NK-92 treated with Interleukin-12 subunit alpha and Interleukin-12 subunit beta, amount 100 ng/mL, for 24 hours (cell line): ENCODE measurements at places on chromosomes 12 and 14.

- no peak for DNase-seq
These were observed 19.1 kb downstream of the PLBD1 start for GRCh38 chr12:14548609-14549008.

DNA sequence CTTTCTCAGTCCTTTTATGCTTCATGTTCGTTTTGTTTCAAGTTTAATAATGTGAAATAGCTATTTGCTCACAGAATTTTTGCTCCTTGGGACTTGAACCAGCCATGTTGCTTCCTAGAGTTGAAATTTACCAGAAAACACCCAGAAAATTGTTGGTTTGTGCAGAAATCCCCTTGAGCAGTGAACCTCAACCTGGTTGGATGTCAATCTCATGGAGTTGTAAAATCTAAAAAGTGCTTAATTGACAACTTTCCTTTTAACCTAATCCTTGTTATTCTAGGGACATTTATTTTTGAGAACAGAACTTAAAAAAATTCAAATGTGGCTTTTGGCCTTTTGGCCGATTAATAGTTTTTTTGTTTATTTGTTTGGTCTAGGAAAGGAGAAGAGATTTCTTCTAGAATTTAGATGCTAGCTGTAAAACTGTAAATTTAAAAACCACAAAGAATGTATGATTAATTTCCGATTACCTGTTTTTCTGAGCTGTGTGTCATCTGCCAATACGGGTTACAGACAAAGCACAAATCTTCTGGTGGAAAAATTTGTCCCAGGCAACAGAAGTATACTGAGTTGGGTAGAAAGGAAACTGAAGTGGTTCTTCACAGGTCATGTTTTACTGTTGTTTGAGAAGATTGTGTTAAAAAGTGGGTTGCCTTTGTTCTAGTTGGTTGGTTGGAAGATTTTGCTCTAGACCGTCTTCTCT, 154.4 kb downstream of the FUT8 start:
- DNase-seq, result no peak

DNA sequence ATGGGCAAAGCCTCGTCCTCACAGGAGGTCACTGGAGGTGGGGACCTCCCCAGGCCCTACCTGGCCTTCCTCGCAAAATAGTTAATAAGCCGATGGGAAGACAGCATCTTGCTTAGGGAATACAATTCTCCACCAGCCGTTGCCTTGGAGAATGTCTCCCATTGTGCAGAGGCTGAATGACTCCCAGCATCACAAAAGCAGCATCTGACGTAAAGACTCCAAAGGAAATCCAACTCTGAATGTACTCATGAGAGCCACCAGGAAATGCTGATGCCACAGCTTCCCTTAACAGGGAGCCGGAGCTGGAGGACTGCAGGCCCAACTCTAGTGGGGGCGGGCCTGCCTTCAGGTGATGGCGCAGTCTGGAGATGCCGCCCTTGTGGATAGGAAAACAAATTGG, 15.5 kb downstream of the CCDC63 start:
- DNase-seq, result no peak

- no peak for DNase-seq
These were observed 39.3 kb upstream of the ACSM4 start for GRCh38 chr12:7264538-7264937.

- no peak for DNase-seq
These were observed 489.6 kb upstream of the GARIN6 start for GRCh38 chr12:99157946-99158345.
